Glutamatergic neuron (in vitro differentiated cells): ENCODE measurements at places on chromosomes 6 and 20.

DNA sequence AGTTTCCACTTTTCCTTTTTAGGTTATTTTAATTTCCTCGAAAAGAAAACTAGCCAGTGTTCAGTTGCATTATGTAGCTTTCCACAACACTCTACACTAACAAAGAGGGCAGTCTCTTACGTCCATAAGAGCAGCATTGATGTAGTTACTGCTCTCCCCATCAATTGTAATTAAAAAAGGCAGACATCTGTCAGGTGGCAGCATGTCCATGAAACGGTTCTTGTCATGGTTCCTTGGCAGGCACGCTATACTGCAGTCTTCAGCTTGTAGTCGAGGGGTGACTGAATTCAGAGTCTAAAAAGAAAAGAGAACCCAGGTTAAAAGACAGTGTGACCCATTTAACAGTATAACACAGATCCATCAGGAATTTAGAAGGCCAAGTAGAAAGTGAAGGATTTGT, 80.1 kb upstream of the THEMIS start:
- DNase-seq, result no peak

DNA sequence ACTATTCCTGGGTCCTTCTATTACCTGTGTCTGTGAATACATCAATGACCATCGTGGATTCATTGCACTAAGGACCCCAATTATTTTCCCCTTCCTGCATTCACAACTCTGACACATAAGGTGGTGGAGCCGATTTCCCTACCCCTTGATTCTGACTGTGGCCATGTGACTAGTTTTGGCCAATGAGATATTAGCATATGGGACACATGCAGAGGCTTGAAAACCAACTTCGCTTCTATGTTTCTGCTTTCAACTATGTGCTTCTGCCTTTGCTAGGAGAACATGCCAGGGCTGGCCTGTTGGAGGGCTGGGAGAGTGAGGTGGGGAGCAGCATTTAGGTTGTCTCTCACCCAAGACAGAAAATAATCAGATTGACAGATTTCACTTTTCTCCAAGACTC, 483.1 kb upstream of the JAG1 start:
- no peak for DNase-seq

DNA sequence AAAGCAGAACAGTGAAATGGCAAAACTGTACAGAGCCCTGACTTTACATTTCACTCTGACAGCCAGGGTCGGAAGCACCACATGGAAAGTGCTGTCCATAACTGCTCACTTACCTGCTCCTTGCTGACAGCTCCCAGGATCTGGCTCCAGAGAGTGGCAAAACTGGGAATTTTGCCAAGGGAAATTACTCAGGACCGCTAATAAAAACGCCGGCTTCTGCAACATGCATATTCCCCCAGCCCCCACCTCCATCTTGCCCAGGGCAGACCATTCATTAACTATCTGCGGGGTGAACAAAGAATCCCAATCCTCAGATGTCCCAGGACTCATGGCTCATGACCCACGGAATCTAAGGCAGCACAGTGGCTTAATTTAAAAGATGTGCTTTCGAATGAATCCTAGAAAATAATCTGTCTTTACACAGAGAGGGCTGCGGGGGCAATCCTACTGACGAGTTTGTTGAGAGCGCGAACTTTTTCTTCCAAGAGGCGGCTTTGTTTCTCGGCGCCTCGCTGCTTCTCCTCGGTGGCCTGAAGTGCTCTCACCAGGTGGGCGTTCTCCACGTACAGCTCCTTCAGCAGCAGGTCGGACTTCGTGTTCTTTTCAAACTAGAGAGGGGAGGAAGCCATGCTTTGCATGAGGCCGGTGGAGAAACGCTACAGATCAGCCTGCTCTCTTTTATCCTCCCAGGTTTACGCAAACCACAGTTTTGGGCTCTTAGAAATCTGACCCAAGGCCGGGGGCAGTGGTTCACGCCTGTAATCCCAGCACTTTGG, 45.8 kb downstream of the GINS1 start:
- no peak for DNase-seq

- peak; percentile 42 for DNase-seq
These were observed 3.1 kb upstream of the INSM1 start for GRCh38 chr20:20364593-20365479.

- no peak for DNase-seq
These were observed 273.2 kb downstream of the CDC5L start for GRCh38 chr6:44660561-44661220.

DNA sequence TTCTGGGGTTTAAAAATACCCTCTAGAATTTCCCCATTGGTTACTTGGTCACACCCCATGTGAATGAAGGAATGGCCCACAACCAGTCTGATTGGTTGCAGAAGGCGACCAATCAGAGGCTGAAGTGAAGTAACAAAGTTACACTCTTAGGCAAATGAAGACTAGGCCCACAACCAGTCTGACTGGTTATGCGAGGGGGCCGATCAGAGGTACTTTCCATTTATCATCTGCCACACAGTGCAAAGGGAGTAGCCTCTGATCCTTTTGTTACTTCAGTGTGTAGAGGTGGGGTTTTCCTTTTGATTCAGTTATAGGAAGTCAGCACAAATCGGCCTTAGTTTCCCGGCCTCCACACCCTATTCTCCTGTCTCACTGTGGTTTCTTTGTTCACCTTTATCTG, 61.2 kb upstream of the SGK1 start:
- no peak for DNase-seq

DNA sequence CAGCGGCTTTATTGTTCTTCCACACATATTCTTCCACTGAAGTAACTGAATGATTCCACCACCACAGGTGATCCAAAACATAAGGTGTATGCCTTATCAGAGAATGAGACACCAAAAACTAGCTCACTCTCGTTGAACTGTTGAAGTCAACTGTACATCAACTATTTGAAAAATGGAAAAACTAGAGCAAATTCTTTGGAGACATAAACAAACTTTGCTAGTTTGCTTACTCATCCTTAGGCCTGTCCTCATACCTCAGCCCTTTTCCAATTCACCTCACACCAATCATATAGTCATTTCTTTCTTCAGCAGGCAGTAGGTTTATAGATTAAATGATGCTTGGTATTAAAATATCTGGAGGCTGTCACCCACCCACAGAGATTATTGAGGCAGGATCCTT, 77.1 kb upstream of the RNF217 start:
- no peak for DNase-seq

GRCh38 chr6:167647306-167647705, 179.4 kb upstream of the AFDN start:
- DNase-seq, result no peak

DNA sequence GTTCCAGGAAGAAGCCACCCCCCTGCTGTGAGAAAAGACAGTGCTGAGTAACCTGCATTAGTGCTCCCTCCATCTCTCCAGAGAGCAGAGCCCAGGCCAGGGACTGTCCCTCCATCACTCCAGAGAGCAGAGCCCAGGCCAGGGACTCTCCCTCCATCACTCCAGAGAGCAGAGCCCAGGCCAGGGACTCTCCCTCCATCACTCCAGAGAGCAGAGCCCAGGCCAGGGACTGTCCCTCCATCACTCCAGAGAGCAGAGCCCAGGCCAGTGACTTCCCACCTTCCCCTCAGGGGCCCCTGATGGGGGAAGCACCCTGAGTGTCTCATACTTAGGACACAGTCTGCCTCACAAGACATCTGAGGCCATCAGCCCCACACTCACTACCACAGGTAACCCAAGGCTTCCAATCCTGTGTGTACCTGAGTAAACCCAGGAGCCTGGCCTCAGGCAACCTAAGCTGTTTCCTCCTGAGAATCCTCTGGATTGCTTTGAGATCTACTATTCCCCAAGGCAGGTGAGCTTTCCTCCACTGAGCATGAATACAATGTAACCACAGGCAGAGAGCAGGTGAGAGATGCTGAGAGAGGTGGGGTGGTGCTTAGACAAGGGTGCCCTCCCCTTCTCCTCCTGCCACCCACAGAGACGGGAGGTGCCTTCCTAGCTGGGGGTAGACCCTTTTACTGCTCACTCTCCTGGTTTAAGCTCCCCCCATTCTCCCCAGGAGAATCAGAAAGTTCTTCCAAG, 4.9 kb downstream of the TBXT start:
- no peak for DNase-seq

- no peak for DNase-seq
These were observed 211.4 kb upstream of the SMLR1 start for GRCh38 chr6:130615816-130616215.

DNA sequence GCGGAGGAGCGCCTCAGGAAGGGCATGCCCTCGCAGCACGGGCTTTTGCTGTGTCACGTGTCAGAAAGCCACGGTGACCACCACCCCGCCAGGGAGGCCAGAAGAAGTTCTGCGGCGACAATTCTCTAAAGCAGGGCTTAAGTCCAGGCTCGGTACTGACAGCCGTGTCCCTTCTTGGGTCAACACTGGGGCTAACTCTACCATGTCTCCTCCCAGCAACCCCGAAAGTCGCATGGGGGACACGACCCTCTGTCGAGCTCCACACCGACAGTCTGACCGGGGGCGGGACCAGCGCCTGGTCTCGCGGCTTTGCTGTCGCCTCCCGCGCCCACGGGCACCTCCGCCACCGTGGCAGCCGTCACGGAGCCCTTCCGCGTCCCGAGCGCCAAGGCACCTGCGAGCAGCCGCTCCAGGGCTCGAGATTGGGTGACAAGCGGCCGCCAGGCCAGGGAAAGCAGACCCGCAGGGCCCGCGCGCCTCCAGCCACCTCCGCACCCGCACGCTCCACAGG, 534 bp downstream of the NANP start:
- peak; percentile 49 for DNase-seq

- DNase-seq, result no peak
These were observed 241.0 kb downstream of the MYLK4 start for GRCh38 chr6:2509711-2510110.

DNA sequence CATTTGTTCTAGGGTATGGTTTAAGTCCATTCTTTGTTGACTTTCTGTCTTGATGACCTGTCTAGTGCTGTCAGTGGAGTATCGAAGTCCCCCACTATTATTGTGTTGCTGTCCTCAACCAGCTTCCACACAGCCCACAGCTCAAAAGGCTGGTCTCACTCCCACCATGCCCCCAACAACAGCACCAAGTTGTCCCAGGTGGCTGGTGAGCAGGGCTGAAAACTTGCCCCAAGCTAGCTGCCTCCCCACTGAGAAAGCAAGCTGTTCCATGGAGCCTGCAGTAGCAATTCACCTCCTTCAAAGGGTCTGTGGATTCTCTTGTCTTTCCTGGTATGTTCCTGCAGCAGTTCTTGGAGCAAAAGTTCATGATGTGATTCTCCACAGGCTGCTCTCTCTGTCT, 221.0 kb downstream of the SYNDIG1 start:
- no peak for DNase-seq

DNA sequence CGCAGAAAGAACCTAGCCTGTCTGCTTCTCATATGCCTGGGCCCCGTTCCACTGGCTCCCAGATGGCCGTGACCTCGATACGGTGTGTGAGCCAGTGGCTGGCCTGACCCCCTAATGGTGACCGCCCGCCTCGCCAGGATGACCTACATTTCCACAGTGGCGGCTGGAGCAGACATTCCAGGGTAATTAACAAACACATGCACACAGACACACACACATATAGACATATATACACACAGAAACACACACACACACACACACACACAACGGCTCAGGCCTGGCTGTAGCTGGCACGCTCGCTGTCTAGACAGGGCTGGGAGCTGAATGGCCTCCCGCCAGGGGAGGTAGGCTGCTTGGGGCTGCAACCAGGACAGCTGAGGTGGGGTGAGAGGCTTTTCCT, 227.1 kb downstream of the ANKRD60 start:
- DNase-seq, result no peak

GRCh38 chr20:39874049-39874893, 814.8 kb downstream of the MAFB start:
- peak; percentile 78 for DNase-seq

GRCh38 chr6:38549795-38550194, 89.9 kb downstream of the BTBD9 start:
- DNase-seq, result no peak

GRCh38 chr20:44580581-44581268, 1.7 kb upstream of the PKIG start:
- DNase-seq, result no peak

DNA sequence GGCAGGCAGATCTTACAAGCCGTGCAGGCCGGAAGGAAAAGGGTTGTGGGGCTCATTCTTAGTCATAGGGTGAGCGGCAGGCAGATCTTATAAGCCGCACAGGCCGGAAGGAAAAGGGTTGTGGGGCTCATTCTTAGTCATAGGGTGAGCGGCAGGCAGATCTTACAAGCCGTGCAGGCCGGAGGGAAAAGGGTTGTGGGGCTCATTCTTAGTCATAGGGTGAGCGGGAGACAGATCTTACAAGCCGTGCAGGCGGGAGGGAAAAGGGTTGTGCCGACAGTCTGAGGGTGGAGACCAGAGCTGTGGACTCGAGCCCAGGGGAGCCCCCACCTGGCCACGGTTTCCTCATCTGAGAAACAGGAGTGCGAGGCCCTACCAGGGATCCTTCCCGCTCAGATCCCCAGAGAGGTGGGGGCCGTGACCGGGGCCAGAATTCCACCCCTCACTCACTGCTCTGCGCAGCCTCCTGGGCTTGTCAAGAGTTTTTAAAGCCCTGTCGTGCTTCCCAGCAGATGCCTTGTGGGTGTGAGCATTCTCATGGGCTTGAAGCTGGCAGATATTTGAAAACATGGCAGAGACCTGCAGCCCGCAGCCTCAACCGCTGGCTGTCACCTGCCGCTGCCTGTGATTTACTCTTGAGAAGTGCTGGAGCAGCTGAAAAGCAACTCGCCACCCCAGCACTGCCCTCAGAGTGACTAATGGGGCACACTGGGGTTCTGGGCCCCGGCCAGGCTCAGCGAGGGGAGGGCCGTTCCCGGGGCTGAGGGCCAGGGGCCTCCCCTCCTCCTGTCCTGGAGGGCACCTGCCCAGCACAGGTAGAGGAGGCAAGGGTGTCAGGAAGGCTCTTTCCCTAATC, 31.9 kb downstream of the NTSR1 start:
- DNase-seq, result peak; percentile 16

DNA sequence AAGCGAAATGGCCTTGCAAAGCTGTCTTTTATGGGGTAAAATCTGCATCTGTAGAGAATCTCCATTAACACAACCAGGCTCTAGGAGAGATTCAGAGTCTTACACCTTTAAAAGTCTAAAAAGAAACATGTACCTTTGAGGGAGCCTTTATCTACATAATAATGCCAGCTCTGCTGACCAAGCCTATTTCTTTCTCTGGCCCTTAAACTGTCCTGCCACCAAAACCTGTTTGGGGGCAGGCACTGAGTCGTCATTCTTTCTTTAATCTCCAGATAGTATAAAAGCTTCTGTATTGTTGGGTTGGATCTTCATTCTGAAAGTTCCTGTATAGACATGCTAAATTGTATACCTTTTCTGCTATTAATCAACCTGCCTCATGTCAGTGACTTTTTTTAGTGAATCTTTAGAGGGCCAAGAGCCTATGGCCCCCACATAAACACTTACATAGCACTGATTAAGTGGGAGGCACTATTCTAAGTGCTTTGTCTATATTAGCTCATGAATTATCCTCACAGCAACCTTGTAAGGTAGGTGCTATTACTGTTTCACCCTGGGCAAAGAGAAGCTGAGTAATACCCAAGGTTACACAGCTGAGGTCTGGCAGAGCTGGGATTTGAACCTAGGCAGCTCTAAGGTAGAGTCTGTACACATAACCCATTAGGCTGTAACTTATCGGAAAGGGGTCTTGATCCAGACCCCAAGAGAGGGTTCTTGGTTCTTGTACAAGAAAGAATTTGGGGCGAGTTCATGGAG, 232.3 kb upstream of the DTNBP1 start:
- DNase-seq, result no peak
